ENCODE measurements at places on chromosomes 3 and 15. TPM values are rescaled to one million over a fixed set of nuclear protein-coding genes. Genes with fewer than 3 reads are reported as not detected.
A peak's percentile ranks its signal among the peaks of the same experiment; 100 is the strongest.

NEK10 gene
- 6.2 TPM for total RNA-seq

ATG3 gene
- total RNA-seq, result 43.2 TPM

SEMA3F gene
- 34.1 TPM for total RNA-seq

DNA sequence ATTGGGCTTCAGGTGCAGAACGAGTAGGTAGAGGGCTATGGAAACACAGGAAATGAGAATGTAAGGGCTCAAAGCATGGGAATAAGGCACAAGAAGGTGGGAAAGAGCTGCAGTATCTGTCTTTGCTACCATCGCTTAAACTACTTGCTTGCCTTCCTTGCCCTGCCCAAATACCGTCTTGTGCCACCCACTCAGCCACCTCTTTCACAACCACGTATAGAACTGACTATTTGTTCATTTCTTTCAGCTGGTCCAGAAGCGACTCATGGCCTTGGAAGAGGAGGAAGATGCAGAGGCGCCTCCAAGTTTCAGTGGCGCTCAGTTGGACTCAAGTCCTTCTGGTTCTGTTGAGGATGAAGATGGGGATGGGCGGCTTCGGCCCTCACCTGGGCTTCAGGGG is 11.8 kb downstream of the LPCAT4 start:
- no peak for DNase-seq

- no peak for DNase-seq
Observed at GRCh38 chr3:194161131-194162045, 25.4 kb downstream of the HES1 start.

DNA sequence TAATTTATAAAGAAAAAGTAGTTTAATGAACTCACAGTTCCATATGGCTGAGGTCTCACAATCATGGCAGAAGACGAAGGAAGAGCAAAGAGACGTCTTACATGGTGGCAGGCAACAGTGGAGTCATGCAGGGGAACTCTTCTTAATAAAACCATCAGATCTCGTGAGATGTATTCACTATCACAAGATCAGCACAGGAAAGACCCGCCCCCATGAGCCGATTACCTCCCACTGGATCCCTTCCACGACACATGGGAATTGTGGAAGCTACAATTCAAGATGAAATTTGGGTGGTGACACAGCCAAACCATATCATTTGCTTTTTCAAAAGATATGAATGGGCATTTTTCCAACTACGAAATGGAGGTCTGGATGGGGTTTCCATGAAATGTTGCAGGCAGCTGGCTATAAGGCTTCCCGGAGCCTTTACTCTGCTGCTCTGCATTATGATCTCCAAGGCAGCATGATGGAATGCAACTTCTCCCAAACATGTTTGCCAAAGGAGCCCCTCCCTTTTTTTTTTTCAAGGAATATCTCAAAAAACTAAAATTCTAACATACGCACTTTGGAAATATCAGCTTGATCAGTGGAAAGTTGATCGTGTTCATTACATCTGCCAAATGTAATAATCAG is 189.7 kb downstream of the MEX3B start:
- no peak for DNase-seq

GRCh38 chr3:71184252-71184651 is 399.3 kb downstream of the FOXP1 start:
- no peak for DNase-seq

DNA sequence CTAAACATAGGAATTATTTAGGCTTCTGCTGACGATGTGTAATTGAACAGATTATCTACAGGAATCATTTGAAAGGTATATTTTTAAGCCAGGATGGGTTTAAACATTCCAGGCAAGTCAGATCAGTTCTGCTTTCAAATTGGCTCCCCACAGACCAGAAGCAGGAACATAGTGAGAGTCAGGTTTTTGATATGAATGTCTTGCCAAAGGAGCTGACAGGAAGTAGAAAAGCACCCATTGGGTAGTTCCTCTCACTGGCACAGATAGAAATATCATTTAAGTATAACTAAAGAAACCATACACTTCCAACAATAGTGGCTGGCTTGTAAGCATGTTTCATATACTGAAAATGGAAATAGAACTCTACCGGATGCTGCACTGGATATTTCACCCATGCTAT is 95.2 kb downstream of the CLDN1 start:
- DNase-seq, result no peak

- DNase-seq, result no peak
Observed at GRCh38 chr3:195865752-195866151, 42.6 kb downstream of the TNK2 start.

DNA sequence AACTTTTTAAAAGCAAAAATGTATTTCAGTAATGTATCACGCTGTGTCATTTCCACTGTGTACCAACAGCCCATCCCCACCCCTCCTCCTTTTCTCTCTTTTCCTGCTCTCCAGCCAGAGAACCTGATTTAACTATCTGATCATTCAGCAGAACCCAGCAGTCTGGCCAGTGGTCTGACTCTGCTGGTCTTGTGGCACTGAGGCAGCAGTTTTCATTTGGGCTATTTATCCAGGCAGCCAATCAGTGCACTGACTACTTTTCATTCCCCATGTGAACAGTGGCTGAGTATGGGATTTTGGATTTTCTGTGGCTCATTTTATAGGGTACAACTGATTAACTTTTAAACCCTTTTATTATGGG is 56.3 kb downstream of the GPR171 start:
- DNase-seq, result no peak

- no peak for DNase-seq
Observed at GRCh38 chr15:34889476-34889875, 80.1 kb downstream of the AQR start.

- DNase-seq, result no peak
Observed at GRCh38 chr3:93910097-93910496, 63.6 kb downstream of the PROS1 start.

DNA sequence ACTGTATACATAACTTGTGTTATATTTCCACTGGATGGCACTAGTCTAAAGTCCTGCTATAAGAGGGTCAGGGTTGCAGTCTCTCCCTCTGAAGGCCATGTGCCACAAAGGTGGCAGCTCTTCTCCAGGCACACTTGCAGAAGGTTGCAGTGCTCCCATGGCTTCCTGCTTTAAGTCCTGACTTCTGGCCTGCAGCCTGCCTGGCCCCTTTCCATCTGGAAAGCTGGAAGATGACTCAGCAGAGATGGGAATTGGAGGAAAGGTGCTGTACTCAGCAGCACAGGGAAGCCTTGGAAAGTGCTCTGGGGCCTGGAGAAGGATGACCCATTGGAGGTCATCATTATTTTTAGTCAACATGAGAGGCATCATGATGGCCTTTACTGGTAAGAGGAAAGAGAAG is 40.9 kb upstream of the MRPL3 start:
- DNase-seq, result peak; percentile 75

DNA sequence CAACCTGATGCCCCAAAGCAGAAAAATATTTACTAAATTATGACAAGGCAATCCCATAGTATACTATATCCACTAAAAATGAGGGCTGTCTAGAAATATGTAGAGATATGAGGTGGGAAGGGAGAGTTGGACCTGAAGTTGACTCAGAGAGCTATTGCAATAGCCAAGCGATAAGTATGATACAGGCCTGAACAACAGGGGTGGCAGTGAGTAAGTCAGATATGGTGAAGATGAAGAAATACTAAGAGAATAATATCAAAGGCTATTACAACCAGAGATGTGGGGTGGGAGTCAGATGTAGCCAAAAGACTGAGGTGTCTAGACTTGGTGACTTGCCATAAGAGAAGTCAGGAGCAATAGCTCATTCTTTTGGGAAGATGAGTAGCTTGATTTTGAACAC is 9.2 kb downstream of the HSPBAP1 start:
- DNase-seq, result no peak

- DNase-seq, result no peak
Observed at GRCh38 chr15:39228889-39229288, 352.0 kb upstream of the THBS1 start.

DNA sequence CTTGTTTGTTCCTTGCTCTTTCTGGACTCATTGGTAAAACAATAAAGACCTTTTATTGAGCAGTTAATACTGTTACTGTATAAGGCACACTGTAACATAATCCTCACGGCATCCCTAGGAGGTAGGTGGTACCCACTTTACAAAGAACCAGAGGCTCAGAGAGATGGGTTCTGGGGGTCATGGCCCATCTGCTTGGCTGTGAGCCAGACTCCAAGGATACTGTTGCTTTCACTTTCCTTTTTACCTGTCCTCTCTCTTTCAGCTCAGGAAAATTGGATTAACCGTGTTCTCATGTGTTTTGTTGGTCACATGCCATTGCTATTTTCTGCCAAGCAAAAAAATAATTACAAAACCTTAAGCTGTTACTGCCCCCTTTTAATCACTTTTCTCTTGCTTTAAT is 34.8 kb upstream of the FILIP1L start:
- DNase-seq, result no peak

DNA sequence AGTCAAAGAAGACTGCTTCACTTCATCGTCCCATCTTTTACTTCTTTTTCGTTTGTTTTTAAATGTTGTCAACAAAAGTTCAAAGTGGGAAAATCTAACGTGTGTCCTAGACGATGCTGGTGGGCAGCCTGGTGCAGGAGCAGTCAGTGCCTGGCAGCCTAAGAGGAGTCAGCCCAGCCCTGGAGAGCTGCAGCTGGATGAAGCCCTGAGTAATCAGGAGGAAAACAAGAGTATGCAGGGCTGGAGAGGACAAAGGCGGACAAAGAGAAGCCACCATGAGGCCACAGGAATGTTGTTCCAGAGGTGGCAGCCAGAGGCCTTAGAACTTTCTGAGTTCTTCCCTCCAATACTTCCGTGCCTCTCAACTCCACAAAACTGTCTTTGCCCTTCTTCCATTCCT is 5.7 kb downstream of the ADAMTS17 start:
- DNase-seq, result no peak

GRCh38 chr15:90885432-90886290 is 1.4 kb downstream of the FES start:
- DNase-seq, result peak; percentile 67

GRCh38 chr3:190432216-190432615 is 17.5 kb downstream of the TMEM207 start:
- no peak for DNase-seq
